ENCODE measurements at places on chromosomes 3 and 15. TPM values are rescaled to one million over a fixed set of nuclear protein-coding genes. Genes with fewer than 3 reads are reported as not detected.

DNA sequence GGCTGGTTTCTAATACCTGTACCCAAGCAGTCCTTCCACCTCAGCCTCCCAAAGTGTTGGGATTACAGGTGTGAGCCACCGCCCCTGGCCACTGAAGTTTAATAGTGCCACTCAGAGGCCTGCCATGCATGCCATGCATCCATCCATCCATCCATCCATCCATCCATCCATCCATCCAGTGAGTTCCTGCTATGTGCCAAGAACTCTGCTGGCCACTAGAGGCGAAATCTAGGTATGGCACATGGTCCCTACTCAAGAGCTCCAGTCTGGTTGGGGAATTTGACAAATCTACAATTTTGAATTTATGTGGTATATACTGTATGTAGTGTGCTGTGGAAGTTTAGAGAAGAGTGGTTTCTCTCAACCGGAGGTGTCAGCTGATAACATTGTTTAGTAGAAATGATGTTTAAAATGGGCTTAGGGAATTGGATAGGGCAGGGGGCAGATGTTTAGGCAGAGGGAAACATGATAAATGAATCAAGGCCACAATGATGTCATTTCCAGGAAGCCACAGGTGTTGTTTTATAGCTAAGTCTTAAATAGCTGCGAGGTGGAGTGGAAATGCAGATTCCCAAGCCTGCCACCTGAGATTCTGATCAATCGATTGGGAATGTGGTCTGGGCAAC is 384.4 kb upstream of the C2CD4B start:
- no peaks in the 10 kb centered on the region for H3K36me3 ChIP-seq
- H3K4me3 ChIP-seq = no peak overlapping the region
- peaks cover 3% of the 10 kb centered on the region for H3K4me1 ChIP-seq
- peaks cover 7% of the 10 kb centered on the region for H3K27me3 ChIP-seq
- DNase-seq = no peak
- H3K27ac ChIP-seq = no peak overlapping the region

MITF gene
- 1.4 TPM for total RNA-seq

GRCh38 chr15:28075573-28075972 is 23.5 kb downstream of the OCA2 start:
- peaks cover 4% of the 10 kb centered on the region for H3K27me3 ChIP-seq
- H3K27ac ChIP-seq = no peak overlapping the region

DNA sequence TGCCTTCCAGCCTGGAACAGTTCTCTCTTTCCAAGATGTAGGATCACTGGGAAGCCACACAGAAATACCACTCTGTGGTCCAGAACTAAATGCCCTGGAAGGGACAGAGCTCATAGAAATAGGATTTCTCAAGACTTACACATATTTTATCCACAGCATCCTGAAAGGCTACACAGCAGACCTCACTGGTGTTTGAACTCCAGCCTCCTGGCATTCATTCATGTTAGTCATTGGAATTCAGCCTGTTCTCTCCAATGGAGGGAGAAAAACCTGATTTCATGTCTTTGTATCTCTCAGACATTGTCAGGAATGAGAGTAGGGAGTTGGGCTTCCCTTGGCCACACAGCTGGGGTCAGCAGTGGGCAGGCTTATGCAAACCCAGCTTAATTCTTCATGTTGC is 121.1 kb upstream of the PPP2R3A start:
- no peak overlapping the region for H3K4me3 ChIP-seq
- DNase-seq = no peak
- H3K27me3 ChIP-seq = peaks cover 3% of the 10 kb centered on the region
- H3K4me1 ChIP-seq = no peaks in the 10 kb centered on the region
- H3K36me3 ChIP-seq = no peaks in the 10 kb centered on the region

GRCh38 chr15:96914081-96914480 is 583.6 kb downstream of the NR2F2 start:
- no peak overlapping the region for H3K4me3 ChIP-seq
- no peaks in the 10 kb centered on the region for H3K36me3 ChIP-seq
- no peak for DNase-seq
- no peaks in the 10 kb centered on the region for H3K4me1 ChIP-seq

DNA sequence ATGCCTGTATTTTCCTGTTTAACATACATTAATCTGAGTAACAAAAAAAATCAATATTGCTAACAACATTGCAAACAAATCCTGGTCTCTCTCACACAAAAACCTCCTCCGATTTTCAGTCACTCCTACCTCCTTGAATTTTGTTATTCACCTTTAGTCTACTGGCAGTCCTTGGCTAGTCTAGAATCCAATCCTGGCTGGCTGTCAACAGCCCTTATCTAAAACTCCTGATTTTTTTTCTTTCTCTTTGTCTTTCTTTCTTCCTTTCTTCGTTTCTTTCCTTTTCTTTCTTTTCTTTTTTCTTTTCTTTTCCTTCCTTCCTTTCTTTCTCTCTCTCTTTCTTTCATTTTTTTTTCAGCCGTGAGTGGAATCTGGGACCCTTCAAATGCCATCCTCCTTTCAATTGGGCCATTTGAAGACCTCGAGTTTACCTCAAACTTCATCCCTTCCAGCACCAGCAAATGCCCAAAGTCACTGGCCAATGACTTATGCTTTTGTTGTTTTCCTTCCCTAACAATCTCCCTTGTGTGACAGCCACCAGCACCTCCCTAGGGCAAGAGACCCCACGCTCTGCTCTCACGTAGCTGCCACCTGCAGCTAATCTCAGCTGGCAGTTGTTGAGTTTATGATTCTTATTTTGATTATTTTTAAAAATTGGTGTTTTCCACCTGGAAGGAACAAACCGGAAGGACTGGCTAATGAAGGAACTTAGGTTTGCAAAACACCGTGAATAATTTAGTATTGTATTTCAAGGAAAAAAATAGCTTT is 6.8 kb upstream of the ONECUT1 start:
- no peak for DNase-seq
- H3K27me3 ChIP-seq = peaks cover 97% of the 10 kb centered on the region
- H3K36me3 ChIP-seq = peaks cover 1% of the 10 kb centered on the region

DNA sequence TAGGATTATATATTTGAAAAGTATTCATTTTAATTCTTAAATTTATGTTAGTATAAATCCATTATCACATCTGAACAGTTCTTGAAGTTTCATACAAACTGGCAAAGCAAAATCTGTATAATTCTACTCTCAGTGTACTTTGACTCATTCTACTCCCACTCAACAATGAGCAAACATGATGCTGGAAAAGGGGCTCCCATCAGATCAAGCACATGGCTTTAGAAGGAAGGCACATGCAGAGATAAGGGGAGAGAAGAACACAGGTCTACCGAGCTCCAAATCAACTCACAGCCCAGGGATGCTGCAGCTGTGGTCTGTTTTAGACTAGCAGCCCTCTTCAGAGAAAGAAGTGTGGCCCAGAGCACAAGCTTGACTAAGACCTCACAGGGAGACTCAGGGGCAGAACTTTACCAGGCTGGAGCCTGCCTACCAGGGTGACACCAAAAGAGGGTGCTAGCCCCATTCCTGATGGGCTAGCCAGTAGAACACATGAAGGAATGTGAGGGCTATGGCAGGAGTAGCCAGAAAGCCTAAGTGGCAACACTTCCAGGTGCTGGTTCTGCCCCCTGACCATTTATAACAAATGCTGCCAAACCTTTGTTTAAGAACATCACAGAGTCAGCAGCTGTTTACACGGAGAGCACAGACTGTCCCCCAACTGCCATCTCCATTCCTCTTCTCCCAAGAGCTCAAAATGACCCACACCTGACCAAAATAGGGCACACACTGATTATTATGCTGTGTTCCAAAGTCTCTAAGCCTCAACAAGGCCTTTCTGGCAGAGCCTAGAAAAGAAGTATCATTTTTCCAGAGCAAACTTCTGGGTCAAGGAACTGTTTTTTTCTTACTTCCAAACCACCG is 19.5 kb downstream of the SEC22C start:
- H3K27me3 ChIP-seq = no peaks in the 10 kb centered on the region
- no peak overlapping the region for H3K27ac ChIP-seq
- no peak for DNase-seq
- H3K4me3 ChIP-seq = no peak overlapping the region
- peaks cover 1% of the 10 kb centered on the region for H3K4me1 ChIP-seq

GATM gene
- 3.5 TPM for total RNA-seq

GRCh38 chr3:33377489-33377888 is 62.7 kb downstream of the UBP1 start:
- H3K4me1 ChIP-seq = peaks cover under 1% of the 10 kb centered on the region
- no peaks in the 10 kb centered on the region for H3K27me3 ChIP-seq
- no peak overlapping the region for H3K27ac ChIP-seq
- no peak overlapping the region for H3K4me3 ChIP-seq
- DNase-seq = no peak
- peaks cover 2% of the 10 kb centered on the region for H3K36me3 ChIP-seq

- no peak overlapping the region for H3K27ac ChIP-seq
- peaks cover 4% of the 10 kb centered on the region for H3K27me3 ChIP-seq
- H3K4me3 ChIP-seq = no peak overlapping the region
- H3K4me1 ChIP-seq = peaks cover 4% of the 10 kb centered on the region
- H3K36me3 ChIP-seq = no peaks in the 10 kb centered on the region
- no peak for DNase-seq
Measured at GRCh38 chr3:38632989-38633388, 16.5 kb downstream of the SCN5A start.

SEMA3G gene
- 0.06 TPM for total RNA-seq

- H3K4me1 ChIP-seq = peaks cover 11% of the 10 kb centered on the region
- peaks cover 4% of the 10 kb centered on the region for H3K27me3 ChIP-seq
- no peak for DNase-seq
- no peak overlapping the region for H3K4me3 ChIP-seq
- H3K27ac ChIP-seq = no peak overlapping the region
Measured at GRCh38 chr3:42349765-42350594, 60.4 kb downstream of the LYZL4 start.

DNA sequence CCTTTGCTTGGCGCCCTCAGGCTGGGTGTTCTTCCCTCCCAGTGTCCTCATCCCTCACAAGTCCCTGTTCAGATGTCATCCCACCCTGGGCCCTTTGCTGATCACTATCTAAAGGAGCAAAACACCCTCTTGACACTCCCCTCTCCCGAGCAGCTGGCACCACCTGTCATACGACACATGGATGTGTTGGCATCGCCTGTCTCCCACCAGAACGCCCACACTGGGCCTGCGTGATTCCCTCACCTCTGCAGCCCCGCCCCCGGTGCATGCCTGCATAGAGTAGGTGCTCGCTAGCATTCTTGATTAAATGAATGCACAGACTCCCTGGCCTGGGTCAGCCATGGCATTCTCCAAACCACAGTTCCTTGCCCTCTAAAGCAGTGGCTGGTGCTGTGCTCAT is 75.8 kb downstream of the DNAJB8 start:
- no peak for DNase-seq
- H3K4me1 ChIP-seq = peaks cover 3% of the 10 kb centered on the region
- no peaks in the 10 kb centered on the region for H3K27me3 ChIP-seq

- H3K4me3 ChIP-seq = no peak overlapping the region
- no peak overlapping the region for H3K27ac ChIP-seq
- H3K4me1 ChIP-seq = no peaks in the 10 kb centered on the region
- no peaks in the 10 kb centered on the region for H3K36me3 ChIP-seq
Measured at GRCh38 chr3:53545310-53545995, 51.0 kb downstream of the CACNA1D start.

APOD gene
- not detected for total RNA-seq

FETUB gene
- total RNA-seq = not detected

GRCh38 chr3:69339760-69340159 is 46.1 kb downstream of the FRMD4B start:
- DNase-seq = no peak
- no peaks in the 10 kb centered on the region for H3K36me3 ChIP-seq
- no peak overlapping the region for H3K27ac ChIP-seq
- no peak overlapping the region for H3K4me3 ChIP-seq

DNA sequence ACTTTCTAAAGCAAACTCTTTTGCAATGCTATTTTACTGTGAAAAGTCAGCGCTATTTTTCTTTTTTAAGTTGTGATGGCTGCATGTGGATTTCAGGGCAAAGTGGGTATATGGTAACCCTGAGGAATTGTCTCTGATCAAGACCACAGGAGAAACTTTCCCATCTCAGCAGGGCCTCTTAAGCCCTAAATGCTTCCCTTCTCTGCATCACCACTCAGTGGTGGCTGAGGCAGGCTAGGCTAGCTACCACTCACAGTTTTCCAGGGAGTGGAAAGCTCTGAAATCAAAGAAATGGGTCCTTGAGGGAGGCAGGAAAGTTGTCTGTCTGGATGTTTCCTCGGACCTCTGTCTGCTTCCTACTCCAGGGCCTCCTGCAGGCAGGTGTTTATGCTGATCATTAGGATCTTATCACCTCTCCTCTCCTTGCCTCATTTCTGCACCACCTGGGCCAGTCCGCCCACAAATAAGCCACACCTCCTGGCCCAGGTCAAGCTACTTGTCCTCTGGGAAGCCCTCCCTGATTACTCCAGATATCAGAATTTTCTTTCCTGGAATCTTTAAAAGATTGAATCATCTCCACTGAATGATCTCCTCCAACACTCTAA is 37.0 kb downstream of the CEMIP start:
- no peak overlapping the region for H3K27ac ChIP-seq
- peaks cover 10% of the 10 kb centered on the region for H3K27me3 ChIP-seq
- H3K4me3 ChIP-seq = no peak overlapping the region
- no peaks in the 10 kb centered on the region for H3K36me3 ChIP-seq

DNA sequence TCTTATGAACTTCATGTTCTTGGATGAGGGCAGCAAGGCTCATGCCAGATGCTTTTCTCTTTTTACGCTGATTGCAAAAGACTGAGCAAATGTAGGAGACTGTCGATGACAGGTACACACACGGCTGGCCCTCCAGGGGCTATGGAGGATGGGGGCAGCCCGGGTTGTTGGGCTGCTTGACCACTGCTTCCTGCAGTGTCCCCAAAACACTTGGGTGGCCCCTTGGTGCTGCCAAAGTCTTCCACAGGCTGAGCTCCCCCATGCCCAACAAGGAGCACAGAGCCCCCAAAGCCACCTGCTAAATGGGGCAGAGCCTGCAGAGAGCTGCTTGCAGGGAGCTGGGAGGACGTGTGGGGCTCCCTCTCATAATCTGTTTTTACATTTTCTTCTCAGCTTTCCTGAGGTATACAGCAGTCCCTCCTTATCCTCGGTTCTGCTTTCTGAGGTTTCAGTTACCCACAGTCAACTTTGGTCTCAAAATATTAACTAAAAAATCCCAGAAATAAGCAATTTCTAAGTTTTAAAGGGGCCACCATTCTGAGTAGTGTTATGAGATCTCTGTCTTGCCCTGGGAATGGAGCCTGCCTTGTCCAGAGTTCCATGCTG is 7.3 kb downstream of the PRR23E start:
- no peak overlapping the region for H3K27ac ChIP-seq
- no peaks in the 10 kb centered on the region for H3K4me1 ChIP-seq
- H3K36me3 ChIP-seq = no peaks in the 10 kb centered on the region
- DNase-seq = no peak

GRCh38 chr3:143837076-143837475 is 11.2 kb downstream of the SLC9A9 start:
- no peaks in the 10 kb centered on the region for H3K27me3 ChIP-seq
- H3K4me3 ChIP-seq = no peak overlapping the region
- peaks cover 5% of the 10 kb centered on the region for H3K4me1 ChIP-seq
- no peak overlapping the region for H3K27ac ChIP-seq
- peaks cover 5% of the 10 kb centered on the region for H3K36me3 ChIP-seq

DNA sequence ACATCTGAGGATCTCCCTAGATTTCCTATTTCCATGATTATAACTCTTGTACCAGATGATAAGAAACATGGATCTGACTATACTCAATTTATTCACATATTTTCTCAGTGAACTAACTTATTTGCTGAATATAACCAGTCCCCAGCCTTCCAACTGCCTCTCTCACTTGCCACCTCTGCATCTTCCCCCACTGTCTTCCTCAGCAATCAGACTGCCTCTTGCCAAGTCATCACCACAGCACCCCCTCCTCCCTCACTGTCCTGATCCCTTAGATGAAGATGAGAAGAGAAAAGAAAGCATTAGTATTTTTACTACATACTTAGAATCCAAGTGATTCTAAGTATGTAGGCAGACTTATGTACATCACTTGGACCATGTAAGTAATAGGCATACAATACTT is 71.9 kb downstream of the GTPBP8 start:
- H3K36me3 ChIP-seq = peaks cover 4% of the 10 kb centered on the region
- H3K4me1 ChIP-seq = no peaks in the 10 kb centered on the region
- no peak overlapping the region for H3K4me3 ChIP-seq
- DNase-seq = no peak
- no peaks in the 10 kb centered on the region for H3K27me3 ChIP-seq
- H3K27ac ChIP-seq = no peak overlapping the region

LYZL4 gene
- total RNA-seq = not detected

SSUH2 gene
- total RNA-seq = not detected

Measured in activated naive CD8-positive, alpha-beta T cell treated with anti-CD3 and anti-CD28 coated beads, Interleukin-2, amount 10 ng/mL, durations not matched to agents 7 days and 5 days (primary cell).